Endothelial cell (in vitro differentiated cells): ENCODE measurements at places on chromosomes 16 and 17. TPM values are rescaled to one million over a fixed set of nuclear protein-coding genes. Genes with fewer than 3 reads are reported as not detected.

GRCh38 chr17:49910094-49910857, 58.7 kb upstream of the DLX4 start:
- no peaks in the 10 kb centered on the region for H3K36me3 ChIP-seq
- DNase-seq, result peak; percentile 20
- peaks cover 31% of the 10 kb centered on the region for H3K27me3 ChIP-seq
- no peak overlapping the region for H3K27ac ChIP-seq
- H3K4me1 ChIP-seq, result no peaks in the 10 kb centered on the region

GRCh38 chr17:82396601-82397435, 21.3 kb upstream of the HEXD start:
- no peak for DNase-seq
- H3K27ac ChIP-seq, result no peak overlapping the region
- no peak overlapping the region for H3K4me3 ChIP-seq
- H3K36me3 ChIP-seq, result peaks cover 10% of the 10 kb centered on the region
- no peaks in the 10 kb centered on the region for H3K4me1 ChIP-seq
- peaks cover 10% of the 10 kb centered on the region for H3K27me3 ChIP-seq

DNA sequence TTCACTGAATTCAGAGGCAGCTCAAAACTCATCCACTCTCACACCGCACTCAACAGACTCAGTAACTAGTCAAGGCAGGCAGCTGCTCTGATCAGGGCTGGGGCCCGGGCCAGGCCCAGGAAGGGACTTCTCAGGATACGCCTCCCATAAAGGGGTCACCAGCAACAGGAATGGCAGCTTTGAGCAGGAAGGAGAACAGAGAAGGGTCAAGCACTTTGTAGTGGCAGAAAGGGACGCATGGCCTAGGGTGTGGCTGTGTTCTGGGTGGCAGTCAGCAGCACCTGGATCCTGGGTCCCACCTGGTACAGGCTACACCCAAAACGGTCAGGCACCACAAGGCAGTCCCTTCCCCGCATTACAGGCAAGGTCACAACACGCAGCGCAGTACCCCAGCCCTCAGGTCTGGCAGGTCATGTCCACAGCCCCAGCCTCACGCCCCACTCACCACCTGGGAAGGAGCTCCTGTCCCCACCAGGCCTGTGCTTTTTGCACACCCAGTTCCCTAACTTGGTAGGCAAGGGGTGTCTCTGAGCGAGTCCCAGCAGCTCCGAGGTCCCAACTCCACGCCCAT, 99.7 kb downstream of the ZNF778 start:
- no peak for DNase-seq
- peak overlapping the region; percentile 89 for H3K27ac ChIP-seq
- H3K36me3 ChIP-seq, result peaks cover 47% of the 10 kb centered on the region
- H3K27me3 ChIP-seq, result peaks cover 54% of the 10 kb centered on the region
- H3K4me1 ChIP-seq, result peaks cover 77% of the 10 kb centered on the region
- H3K4me3 ChIP-seq, result peak overlapping the region; percentile 69

- H3K27me3 ChIP-seq, result no peaks in the 10 kb centered on the region
- peak overlapping the region; percentile 7 for H3K4me3 ChIP-seq
- peaks cover 21% of the 10 kb centered on the region for H3K36me3 ChIP-seq
- H3K27ac ChIP-seq, result peak overlapping the region; percentile 23
- no peaks in the 10 kb centered on the region for H3K4me1 ChIP-seq
- no peak for DNase-seq
Measured at GRCh38 chr17:44053125-44053872, 13.2 kb downstream of the LSM12 start.

GRCh38 chr17:56812901-56813388, 20.8 kb downstream of the C17orf67 start:
- no peak for DNase-seq
- no peaks in the 10 kb centered on the region for H3K36me3 ChIP-seq
- H3K4me1 ChIP-seq, result no peaks in the 10 kb centered on the region
- no peaks in the 10 kb centered on the region for H3K27me3 ChIP-seq
- H3K4me3 ChIP-seq, result no peak overlapping the region

- no peak overlapping the region for H3K27ac ChIP-seq
- H3K27me3 ChIP-seq, result no peaks in the 10 kb centered on the region
- H3K4me3 ChIP-seq, result no peak overlapping the region
- no peak for DNase-seq
- H3K4me1 ChIP-seq, result peaks cover 9% of the 10 kb centered on the region
- no peaks in the 10 kb centered on the region for H3K36me3 ChIP-seq
Measured at GRCh38 chr16:14098081-14098480, 27.0 kb downstream of the MRTFB start.

GSG1L gene
- 0.38 TPM for total RNA-seq

C17orf107 gene
- 2.3 TPM for total RNA-seq

MT1M gene
- total RNA-seq, result not detected

RPL26 gene
- total RNA-seq, result 1,901 TPM
